ENCODE measurements at places on chromosomes 1 and 21.

- no peak for DNase-seq
Measured at GRCh38 chr1:223860051-223860622, 14.4 kb upstream of the TP53BP2 start.

DNA sequence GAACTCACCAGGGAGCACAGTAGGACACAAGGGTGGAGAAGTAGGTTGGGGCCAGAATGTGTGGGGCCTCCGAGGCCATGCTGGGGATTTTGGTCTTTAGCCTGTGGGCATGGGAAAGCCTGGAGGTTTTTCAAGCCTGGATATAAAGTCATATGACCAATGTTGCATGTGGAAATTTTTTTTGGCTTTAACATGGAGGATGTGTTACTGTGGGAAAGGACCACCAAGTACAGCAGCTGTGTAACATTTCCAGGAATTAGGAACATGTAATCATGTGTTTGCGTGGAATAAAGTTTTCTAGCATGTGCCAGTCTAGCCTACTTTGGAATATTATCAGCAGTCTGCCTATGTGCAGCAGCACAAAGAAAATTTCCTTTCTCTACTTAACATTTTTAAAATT, 78.5 kb downstream of the TNFSF18 start:
- no peak for DNase-seq

GRCh38 chr21:35470522-35470921, 421.4 kb upstream of the RUNX1 start:
- no peak for DNase-seq

GRCh38 chr1:212593821-212594251, 14.7 kb upstream of the ATF3 start:
- no peak for DNase-seq

- no peak for DNase-seq
Measured at GRCh38 chr1:30842697-30843354, 65.7 kb downstream of the SDC3 start.

DNA sequence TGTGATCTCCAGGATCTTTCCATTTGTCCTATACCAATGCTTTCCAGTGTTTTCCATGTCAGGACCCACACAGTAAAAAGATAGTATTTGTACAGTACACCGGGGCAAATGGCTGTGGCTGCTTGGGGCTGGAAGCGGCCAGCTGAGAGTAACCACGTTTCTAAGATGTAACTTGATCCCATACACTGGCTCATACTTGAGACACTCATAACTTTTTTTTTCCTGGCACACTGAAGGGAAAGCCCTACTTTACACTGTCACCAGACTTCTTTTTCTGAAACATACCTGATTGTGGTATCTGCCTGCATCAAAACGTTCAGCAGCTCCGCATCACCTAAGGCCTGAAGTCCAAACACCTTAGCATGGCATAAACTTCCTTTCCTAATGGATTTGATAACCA, 21.6 kb downstream of the VPS13D start:
- no peak for DNase-seq

DNA sequence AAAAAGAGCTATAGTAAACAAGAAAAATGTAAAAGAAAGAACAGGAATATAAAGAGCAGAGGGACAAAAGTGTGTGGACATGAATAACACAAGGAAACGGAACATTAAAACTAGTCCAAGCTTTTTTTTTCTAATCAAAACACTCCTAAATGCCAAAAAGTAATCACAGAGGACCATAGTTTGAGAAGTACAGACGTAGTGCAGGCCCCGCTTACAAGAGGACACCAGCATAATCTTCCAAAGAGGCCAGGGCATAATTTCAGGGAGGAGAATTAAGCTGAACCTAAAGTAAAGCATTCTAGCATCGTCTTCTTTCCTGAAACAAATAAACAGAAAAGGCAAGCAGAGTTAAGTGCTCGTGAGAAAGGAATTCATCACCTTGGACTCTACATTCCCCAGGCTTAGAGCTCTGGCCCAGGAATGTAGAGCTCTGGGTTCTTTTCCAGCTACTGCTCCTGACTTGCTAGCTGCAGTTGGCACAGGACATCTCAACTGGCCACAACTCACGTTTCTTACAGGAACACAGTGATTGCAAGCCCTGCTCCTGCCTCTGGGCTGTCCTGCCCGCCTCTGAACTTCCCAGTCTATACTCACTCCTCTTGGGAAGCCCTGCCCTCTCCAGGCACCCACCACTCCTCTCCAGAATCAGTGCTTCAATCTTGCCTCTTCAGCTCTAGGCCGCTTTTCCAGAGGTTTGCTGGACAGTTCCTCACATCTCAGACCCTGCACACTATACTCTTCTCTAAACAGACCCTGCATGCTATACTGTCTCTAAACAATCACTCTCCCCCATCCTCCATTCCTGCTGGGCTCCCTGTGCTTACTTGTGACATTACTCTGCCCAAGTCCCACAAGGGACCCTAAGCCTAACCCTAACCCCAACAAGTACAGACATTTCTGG, 9.8 kb downstream of the RGS8 start:
- DNase-seq, result no peak

- DNase-seq, result no peak
Measured at GRCh38 chr1:210415846-210416448, 87.2 kb downstream of the HHAT start.

- no peak for DNase-seq
Measured at GRCh38 chr21:36852864-36853263, 113.6 kb downstream of the HLCS start.

- DNase-seq, result no peak
Measured at GRCh38 chr1:162023181-162023546, 505 bp downstream of the OLFML2B start.

DNA sequence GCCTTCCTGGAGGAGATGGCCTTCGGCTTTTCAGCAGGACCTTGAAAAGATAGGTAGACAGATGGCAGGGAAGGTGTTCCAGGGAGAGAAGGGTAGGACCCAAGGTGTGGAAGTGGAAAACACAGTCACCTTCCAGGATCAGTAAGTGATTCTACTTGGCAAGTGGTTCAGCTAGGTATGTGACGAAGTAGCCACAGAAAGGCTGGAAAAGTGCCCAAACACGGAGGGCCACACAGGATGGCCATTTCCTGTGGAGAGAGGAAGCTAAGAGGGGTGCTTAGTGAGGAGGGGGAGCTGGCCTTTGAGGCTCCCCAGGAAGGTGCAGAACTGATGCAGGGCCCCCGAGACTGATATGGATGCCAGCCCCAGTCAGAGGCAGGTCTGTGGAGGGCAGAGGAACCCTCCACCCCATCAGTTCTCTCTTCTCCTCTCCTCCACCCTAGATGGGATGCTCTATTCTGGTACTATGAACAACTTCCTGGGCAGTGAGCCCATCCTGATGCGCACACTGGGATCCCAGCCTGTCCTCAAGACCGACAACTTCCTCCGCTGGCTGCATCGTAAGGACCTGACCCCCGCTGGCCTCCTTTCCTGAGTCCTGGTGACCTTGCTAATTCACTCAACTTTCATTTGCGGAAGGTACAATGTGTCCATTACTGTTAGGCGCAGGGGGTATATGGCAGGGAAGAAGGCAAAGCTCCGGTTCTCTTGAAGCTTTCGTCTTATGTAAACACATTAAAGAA, 6.8 kb downstream of the SEMA4A start:
- DNase-seq, result no peak

GRCh38 chr1:155529929-155530328, 32.7 kb downstream of the ASH1L start:
- no peak for DNase-seq

DNA sequence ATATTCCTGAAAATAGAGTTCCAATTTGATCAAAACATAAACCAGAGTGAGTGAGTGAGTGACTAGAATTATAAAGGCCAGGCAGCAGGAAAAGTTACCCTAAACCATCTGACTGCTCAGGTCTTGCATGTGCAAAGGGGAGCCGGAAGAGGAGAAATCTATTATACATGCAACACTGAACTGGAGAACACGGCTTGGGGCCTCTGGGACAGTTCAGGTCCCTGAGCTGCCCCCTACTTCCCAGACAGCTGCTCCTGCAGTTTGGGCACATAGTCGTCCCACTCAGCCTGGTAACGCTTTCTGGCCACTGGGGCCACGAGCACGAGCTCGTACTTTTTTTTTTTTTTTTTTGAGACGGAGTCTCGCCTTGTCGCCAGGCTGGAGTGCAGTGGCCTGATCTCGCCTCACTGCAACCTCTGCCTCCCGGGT, 40.1 kb downstream of the PTPRC start:
- no peak for DNase-seq

- no peak for DNase-seq
Measured at GRCh38 chr1:241419986-241420385, 63.0 kb upstream of the RGS7 start.

GRCh38 chr1:20284046-20284445, 6.6 kb upstream of the VWA5B1 start:
- no peak for DNase-seq

GRCh38 chr1:47487332-47487731, 49.5 kb downstream of the FOXD2 start:
- DNase-seq, result no peak

DNA sequence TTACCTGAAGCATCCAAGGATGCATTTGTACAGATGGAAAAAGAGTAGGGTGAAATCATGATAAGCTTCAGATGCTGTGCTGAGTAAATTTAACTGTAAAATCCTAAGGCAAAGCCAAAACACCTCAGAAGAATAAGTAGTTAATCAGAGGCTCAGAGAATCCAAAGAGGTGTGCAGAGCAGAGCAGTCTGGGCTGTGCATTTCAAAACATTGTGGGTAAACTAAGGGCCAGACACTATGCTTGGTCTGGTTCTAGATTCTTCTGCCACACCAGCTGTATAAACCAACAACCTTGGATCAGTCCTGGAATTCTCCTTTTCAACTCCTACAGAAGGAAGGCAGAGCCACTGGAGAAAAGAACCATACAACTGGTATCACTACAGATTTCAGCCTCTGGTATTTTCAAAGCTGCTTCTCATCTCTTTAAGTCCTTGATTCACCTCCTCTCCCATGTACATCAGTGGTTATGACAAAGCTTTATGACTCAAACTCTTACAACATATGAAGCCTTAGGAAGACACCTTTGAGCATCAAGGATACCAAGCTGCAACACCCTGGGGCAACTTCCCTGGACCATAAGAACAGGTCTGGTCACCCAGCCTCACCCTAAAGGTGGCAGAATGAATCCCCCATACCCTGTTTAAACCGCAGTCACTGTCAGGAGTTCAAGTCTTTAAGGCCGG, 11.6 kb upstream of the HIPK1 start:
- no peak for DNase-seq

GRCh38 chr1:247347477-247348222, 16.0 kb upstream of the ZNF496 start:
- DNase-seq, result no peak

DNA sequence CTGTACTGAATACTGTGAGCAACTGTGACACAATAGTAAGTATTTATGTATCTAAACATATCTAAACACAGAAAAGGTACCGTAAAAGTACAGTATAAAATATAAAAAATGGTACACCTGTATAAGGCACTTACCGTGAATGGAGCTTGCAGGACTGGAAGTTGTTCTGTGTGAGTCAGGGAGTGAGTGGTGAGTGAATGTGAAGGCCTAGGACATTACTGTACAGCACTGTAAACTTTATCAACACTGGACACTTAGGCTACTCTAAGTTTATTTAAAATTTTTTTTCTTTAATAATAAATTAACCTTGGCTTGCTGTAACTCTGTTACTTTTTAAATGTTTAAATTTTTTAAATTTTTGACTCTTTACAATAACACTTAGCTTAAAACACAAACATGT, 24.5 kb upstream of the SHCBP1L start:
- DNase-seq, result no peak

GRCh38 chr1:228184152-228184551, 18.5 kb downstream of the IBA57 start:
- DNase-seq, result no peak

DNA sequence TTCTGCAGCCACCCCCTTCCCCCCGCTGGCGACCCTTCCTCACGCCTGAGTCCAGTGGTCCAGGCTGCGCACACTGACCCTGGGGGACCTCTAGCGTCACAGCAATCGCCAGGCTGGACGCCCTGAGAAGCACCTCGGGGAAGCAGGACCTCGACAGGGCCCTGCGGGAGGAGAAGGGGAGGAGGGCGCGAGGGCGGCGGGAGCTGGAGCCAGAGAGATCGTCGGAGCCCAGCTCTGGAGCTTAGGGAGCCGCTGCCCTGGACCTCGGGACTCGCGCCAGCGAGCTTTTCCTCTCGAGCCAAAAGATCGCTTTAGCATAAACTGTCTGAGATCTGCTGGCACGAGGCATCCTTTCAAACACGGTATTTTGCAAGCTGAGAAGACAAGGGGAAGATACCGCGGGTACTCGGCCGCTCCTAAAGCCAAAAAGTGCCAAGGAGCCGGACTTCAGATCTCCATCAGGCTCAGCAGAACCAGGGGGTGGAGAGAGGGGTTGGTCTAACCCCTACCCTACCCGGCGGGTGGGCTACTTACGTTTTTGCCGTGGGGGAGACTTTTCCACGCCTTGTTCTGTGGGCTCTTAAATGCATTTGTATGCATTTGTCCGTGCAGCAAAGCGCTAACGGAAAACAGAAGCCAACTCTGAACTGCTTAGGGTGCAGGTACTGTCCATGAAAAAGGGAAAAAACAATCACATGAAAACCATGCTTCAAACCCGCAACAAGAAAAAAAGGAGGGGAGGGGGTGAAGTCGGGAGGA, 586 bp downstream of the COL24A1 start:
- DNase-seq, result no peak

GRCh38 chr1:10724511-10724910, 71.9 kb downstream of the CASZ1 start:
- DNase-seq, result no peak

DNA sequence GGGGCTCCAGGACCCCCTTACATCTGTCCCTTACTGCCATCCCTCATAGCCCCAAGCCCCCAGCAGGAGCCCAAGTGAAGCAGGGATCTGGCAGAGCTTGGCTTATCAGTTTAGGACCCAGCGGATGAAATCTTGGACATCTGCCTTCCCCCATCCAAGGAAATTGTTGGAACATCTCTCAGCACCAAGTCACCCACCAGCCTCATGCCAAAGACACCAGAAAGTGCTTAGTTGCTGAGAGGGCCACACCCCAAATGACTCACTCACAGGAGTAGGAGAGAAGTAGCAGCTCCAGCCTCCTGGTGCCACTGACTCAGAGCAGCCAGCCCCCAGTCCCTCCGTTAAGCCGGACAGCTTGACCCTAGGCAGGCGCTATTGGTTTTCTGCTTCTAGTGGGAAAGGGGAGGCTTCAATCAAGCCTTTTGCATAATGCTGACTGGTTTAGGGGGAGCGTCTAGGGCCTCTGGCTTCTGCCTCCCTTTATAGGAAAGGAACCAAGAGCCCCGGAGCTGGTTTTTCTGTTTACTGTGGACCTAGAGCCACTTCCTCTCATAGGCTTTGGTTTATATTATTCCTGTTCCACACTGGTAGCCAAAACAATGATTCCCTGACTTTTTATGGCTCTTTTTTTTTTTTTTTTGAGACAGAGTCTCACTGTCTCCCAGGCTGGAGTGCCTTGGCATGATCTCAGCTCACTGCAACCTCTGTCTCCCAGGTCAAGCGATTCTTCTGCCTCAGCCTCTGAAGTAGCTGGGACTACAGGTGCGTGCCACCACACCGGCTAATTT, 114.2 kb upstream of the IPO9 start:
- DNase-seq, result no peak

DNA sequence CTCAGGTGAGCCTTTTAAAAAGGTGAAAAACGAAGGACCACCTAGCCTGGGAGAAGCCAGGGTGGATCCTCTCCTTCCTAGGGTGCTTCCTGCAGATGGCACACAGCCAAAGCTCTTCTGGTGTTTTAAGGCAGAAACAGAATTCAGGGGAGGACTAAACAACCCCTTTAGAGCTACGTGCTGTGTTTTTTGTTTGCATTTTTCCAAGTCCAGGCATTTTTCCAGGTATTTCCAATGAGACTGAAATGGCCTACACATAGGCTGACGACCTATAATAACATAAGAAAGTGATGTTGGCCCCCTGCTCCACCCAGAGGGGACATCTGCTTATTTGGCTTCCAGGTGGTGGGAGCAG, 83.8 kb downstream of the CAPZB start:
- no peak for DNase-seq

GRCh38 chr21:39384674-39385298, 35.9 kb upstream of the HMGN1 start:
- DNase-seq, result no peak
